ENCODE measurements at places on chromosomes 2 and 18. TPM values are rescaled to one million over a fixed set of nuclear protein-coding genes. Genes with fewer than 3 reads are reported as not detected.

TLX2 gene
- total RNA-seq: 0.97 TPM

DNA sequence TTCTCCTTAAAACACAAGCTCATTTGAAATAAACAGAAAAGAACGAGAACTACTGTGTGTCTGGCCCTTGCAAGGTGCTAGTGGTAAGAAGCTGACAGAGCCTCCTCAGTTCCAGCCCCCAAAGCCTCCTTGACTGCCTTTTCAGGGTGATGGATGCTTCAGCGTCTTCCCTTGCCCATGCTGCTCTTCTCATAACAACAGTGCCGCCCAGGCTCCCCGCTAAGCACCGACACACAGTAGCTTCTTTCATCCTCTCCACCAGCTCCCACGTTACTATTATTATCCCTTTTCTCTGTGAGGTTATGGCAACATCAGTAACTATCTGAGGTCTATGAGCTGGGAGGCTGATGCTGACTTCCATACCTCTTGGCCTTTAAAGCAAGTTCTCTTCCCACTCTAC lies 418.6 kb downstream of the TSN start:
- H3K27me3 ChIP-seq: no peaks in the 10 kb centered on the region
- H3K4me1 ChIP-seq: no peaks in the 10 kb centered on the region
- no peak for DNase-seq
- H3K36me3 ChIP-seq: no peaks in the 10 kb centered on the region

LRPPRC gene
- total RNA-seq: 82.3 TPM

- no peak overlapping the region for H3K27ac ChIP-seq
- no peaks in the 10 kb centered on the region for H3K27me3 ChIP-seq
- H3K36me3 ChIP-seq: no peaks in the 10 kb centered on the region
- H3K4me3 ChIP-seq: no peak overlapping the region
- no peak for DNase-seq
Observed at GRCh38 chr2:11393711-11394236, 49.3 kb upstream of the ROCK2 start.

GRCh38 chr18:50720325-50720674 lies 99.5 kb downstream of the MRO start:
- no peak for DNase-seq
- H3K27me3 ChIP-seq: no peaks in the 10 kb centered on the region
- H3K27ac ChIP-seq: no peak overlapping the region
- H3K36me3 ChIP-seq: no peaks in the 10 kb centered on the region
- H3K4me1 ChIP-seq: no peaks in the 10 kb centered on the region
- no peak overlapping the region for H3K4me3 ChIP-seq

GRCh38 chr2:105574796-105575344 lies 169.8 kb upstream of the NCK2 start:
- H3K4me3 ChIP-seq: no peak overlapping the region
- H3K27ac ChIP-seq: no peak overlapping the region
- DNase-seq: no peak
- no peaks in the 10 kb centered on the region for H3K36me3 ChIP-seq
- H3K4me1 ChIP-seq: no peaks in the 10 kb centered on the region

GPR39 gene
- total RNA-seq: 3.6 TPM

DNA sequence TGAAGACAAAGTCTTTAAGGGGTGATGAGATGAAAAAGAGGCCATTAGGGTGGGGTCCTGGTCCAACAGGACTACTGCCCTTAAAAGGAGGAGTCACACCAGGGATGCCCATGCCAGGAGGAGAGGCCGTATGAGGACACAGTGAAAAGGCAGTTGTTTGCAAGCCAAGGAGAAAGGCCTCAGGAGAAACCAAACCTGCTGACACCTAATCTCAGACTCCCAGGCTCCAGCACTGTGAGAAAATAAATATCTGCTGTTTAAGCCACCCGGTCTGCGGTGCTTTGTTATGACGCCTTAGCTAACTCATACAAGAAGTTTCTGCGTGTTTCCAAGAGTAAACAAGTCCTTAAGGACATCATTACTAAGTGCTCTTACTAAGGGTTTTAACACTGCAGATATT lies 93.6 kb downstream of the DNER start:
- H3K27me3 ChIP-seq: no peaks in the 10 kb centered on the region
- DNase-seq: no peak
- no peak overlapping the region for H3K27ac ChIP-seq
- no peak overlapping the region for H3K4me3 ChIP-seq
- H3K4me1 ChIP-seq: no peaks in the 10 kb centered on the region

DTNA gene
- 76.2 TPM for total RNA-seq

UGT1A9 gene
- not detected for total RNA-seq

- H3K27ac ChIP-seq: no peak overlapping the region
- H3K27me3 ChIP-seq: no peaks in the 10 kb centered on the region
- H3K36me3 ChIP-seq: no peaks in the 10 kb centered on the region
- peaks cover 7% of the 10 kb centered on the region for H3K4me1 ChIP-seq
- DNase-seq: no peak
Observed at GRCh38 chr2:61426267-61426897, 44.5 kb downstream of the USP34 start.
